NCI-H748 treated with DMSO at 0.1 percent for 48 hours (cell line): ENCODE measurements at places on chromosomes 3 and 15.

GRCh38 chr3:10551821-10552630 is 46.6 kb upstream of the ATP2B2 start:
- no peak for DNase-seq

- DNase-seq = no peak
Measured at GRCh38 chr15:50764461-50765194, 878 bp downstream of the SPPL2A start.

DNA sequence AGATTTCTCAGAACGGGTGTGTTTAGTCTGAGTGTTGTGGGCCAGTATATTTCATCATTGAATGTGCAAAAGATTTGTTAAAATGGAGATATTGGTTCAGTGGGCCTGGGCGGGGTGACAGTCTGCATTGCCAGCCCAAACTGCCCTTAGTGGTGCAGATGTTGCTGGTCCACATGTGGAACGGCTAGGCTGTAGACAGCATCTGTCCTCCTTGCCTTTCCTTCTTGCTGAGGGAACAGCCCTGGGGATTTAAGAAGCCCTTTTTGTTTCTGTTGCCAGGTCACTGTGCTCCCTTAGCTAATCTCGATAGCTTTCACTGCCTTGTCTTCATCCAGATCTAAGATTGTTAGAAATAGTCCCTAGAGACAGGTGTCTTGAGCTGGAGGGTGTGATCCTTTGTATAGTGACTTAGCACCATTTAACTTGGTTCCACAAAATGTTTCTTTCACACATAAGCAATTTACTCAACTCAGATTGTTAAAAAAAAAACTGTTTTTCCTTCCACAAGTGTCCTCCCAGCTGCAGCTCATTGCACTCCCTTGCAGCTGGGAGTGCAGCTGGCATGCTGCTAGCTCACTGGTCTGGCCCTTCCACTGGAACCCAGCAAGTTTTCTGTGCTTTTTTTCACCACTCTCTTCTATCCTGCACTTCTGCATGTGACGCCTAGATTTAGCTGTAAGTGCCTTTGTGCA is 37.5 kb downstream of the GAP43 start:
- DNase-seq = no peak

DNA sequence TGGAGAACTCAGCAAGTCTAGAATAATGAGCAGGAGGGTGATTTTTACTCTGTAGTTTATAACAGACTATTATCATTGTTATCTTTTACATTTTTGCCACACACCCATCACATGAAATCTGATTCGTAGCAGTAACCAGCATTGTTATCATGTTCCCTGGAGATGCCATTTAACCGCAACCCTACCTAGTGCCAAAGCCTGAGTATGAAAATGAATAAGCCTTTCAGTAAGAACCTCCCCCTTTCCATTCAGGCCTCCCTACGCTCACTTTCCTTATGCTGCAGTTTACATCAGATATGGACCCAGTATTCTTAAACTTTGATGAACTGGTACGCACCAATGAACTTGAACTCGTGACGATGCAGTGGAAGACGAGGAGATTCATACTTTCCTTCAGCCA is 158.7 kb upstream of the SPRED1 start:
- no peak for DNase-seq

DNA sequence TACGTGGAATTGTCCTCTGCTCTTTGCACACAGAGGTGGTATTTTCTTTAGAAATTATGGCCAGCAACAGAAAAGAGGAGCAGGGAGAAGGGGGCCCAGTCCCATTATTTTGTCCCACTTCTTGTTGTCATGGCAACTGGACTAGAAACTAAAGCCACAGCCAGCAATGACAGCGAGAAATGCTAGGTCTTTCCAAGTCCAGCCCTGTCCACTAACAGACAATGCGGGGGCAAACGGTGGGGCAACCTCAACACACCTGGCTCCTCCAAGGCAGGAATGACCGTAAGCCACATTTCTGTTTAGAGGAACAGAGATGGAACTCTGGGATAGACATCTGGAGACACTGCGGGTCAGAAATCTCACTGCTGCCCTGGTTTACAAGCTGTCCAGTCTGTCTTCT is 107.3 kb downstream of the RFTN1 start:
- no peak for DNase-seq

DNA sequence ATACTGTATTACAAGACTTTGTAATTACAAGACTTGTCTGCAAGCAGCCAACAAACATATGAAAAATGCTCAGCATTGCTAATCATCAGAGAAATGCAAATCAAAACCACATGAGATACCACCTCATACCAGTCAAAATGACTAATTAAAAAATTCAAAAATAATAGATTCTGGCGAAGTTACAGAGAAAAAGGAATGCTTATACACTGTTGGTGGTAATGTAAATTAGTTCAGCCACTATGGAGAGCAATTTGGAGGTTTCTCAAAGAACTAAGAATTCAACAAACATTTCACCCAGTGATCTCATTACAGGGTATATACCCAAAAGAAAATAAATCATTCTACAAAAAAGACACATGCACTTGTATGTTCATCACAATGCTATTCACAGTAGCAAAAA is 617.5 kb upstream of the CCDC54 start:
- no peak for DNase-seq

GRCh38 chr3:121592856-121593702 is at the start of gene FBXO40:
FBXO40 (plus strand) TSS chr3:121593379; CDS start chr3:121620576, 27,197 bp downstream.
- no peak for DNase-seq
